ENCODE measurements at places on chromosomes 4 and X. TPM values are rescaled to one million over a fixed set of nuclear protein-coding genes. Genes with fewer than 3 reads are reported as not detected.

The OPRPN gene
- not detected for total RNA-seq

The USO1 gene
- 85.0 TPM for total RNA-seq

The XAGE1A gene
- total RNA-seq, result not detected

The NHSL2 gene
- total RNA-seq, result 5.7 TPM

The H2BW1 gene
- not detected for total RNA-seq

The NLGN3 gene
- total RNA-seq, result 0.49 TPM

The TCEANC gene
- 6.4 TPM for total RNA-seq

The MAGEA2B gene
- total RNA-seq, result not detected

The PAGE4 gene
- total RNA-seq, result not detected

The SLC2A9 gene
- total RNA-seq, result 9.6 TPM

The RNF4 gene
- 27.2 TPM for total RNA-seq

The UGT2B17 gene
- not detected for total RNA-seq

The ASB12 gene
- total RNA-seq, result 2.5 TPM

The ANOS1 gene
- 4.9 TPM for total RNA-seq

The YY2 gene
- total RNA-seq, result 0.46 TPM

The RHOXF2B gene
- total RNA-seq, result not detected

The TMEM271 gene
- total RNA-seq, result not detected

The PLXNA3 gene
- total RNA-seq, result 23.2 TPM

The GYPB gene
- total RNA-seq, result not detected

The TIMP1 gene
- 112 TPM for total RNA-seq

The ZMAT1 gene
- 4.2 TPM for total RNA-seq

The SH3D19 gene
- 108 TPM for total RNA-seq

The NKX3-2 gene
- total RNA-seq, result not detected

The RNF212 gene
- 1.7 TPM for total RNA-seq

The COL4A5 gene
- total RNA-seq, result 6.1 TPM

The CT45A2 gene
- total RNA-seq, result not detected

The TASL gene
- 0.68 TPM for total RNA-seq

The PROM1 gene
- 3.5 TPM for total RNA-seq

The LDOC1 gene
- total RNA-seq, result 4.8 TPM

The ADAMTS3 gene
- total RNA-seq, result 0.24 TPM

The LRIT3 gene
- total RNA-seq, result not detected

The PRRG3 gene
- 3.4 TPM for total RNA-seq

The IL3RA gene
- 8.1 TPM for total RNA-seq

The TEX13C gene
- total RNA-seq, result not detected

The ARHGAP36 gene
- total RNA-seq, result not detected

The TBX22 gene
- 0.38 TPM for total RNA-seq

The MUC7 gene
- total RNA-seq, result not detected

The NPY5R gene
- total RNA-seq, result not detected

The GPR50 gene
- total RNA-seq, result not detected

The GPR34 gene
- total RNA-seq, result 10.0 TPM

The KLHL4 gene
- total RNA-seq, result 0.89 TPM

The KIF4A gene
- 0.84 TPM for total RNA-seq

The PNMA6E gene
- not detected for total RNA-seq

The NIPAL1 gene
- 0.70 TPM for total RNA-seq

The RBMXL3 gene
- total RNA-seq, result not detected

The NSUN7 gene
- 0.95 TPM for total RNA-seq

The SUPT20HL2 gene
- not detected for total RNA-seq

The SMIM10L2A gene
- total RNA-seq, result 1.3 TPM

The MAGEA2 gene
- not detected for total RNA-seq

The ARHGAP24 gene
- 10.6 TPM for total RNA-seq

The ASB11 gene
- total RNA-seq, result 85.9 TPM

The RBM47 gene
- 4.7 TPM for total RNA-seq

The GC gene
- not detected for total RNA-seq

The PNMA5 gene
- not detected for total RNA-seq

The WAS gene
- total RNA-seq, result 4.4 TPM

The F9 gene
- not detected for total RNA-seq

The PARM1 gene
- 58.7 TPM for total RNA-seq

The AGTR2 gene
- 0.16 TPM for total RNA-seq

The CT47C1 gene
- total RNA-seq, result not detected
